Central memory CD4-positive, alpha-beta T cell (primary cell): ENCODE measurements at places on chromosomes 2 and 18.

DNA sequence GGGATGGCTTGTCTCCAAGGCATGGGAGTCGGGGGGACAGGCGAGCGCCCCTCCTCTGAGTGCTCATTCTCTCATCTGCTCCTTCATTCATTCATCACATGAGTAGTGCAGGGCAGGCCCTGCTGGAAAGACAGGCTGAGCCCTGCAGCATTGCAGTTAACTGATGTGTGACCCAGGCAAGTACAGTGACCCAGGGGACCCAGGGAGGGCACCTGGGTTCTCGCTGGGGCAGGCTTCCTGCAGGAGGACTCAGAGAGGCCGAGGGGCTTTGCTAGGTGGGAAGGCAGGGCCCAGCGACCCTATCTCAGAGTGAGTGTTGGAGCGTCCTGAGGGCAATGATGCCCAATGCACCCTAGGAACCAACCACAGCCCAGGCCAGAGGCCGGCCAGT is 30.6 kb downstream of the HJURP start:
- DNase-seq = no peak

GRCh38 chr2:113183703-113184102 is 9.9 kb downstream of the PSD4 start:
- DNase-seq = no peak

DNA sequence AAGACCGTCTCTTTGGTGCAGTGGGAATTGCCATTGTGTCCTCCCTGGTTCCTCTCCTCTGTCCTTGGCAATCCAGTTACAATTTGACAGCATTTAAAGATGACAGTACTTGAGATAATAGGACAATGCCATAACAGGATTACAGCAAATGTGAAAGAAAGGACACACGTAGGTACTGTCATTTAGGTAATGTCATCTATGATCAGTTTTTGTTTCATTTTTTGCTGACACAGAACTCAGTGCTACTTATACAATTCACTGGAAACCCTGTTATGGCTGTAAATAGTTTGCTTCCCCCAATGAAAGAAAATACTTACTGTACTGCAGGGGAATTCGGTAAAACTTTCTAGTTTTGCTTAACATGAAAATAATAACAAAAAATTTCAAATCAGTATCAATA is 65.2 kb downstream of the BCL11A start:
- DNase-seq = no peak

DNA sequence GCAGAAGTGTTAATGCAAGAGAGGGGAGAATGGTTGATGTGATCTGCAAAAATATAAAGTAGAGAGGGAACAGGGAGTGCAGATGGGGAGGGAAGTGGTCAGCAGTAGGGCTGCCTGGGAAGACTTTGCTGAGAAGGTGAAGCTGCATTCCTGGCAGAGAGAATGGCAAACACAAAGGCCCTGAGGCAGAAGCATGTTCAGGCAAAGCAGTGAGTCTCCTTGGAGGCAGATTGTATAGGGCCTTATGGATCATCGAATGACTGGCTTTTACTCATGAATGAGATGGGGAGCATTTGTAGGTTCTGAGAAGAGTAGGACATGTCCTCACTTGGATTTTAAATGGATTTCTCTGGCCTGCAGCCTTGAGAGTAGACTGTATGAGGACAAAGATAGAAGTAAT is 9.5 kb downstream of the ITGA6 start:
- no peak for DNase-seq

- DNase-seq = peak; percentile 2
Measured at GRCh38 chr2:110157153-110157793, 41.7 kb upstream of the MALL start.

DNA sequence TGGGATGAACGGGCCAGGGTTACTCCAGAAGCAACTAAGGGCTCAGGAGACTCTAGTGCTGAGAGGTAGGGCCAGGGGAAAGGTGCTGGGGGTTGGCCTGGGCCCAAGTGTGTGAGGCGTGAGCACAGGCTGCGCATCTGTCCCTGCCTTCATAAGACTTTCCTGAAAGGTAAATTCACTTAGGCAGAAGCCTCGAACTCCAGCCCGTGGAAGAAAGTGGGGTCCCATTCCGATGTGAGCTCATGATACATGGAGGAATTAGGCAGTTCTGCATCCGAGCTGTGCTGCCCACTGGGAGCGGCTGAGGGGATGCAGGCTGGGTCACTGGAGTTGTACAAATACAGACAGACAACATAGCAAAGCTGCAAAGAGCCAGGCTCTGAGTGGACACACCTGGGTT is 16.2 kb downstream of the PARD6G start:
- DNase-seq = no peak

- no peak for DNase-seq
Measured at GRCh38 chr2:168518555-168519066, 62.5 kb downstream of the CERS6 start.

DNA sequence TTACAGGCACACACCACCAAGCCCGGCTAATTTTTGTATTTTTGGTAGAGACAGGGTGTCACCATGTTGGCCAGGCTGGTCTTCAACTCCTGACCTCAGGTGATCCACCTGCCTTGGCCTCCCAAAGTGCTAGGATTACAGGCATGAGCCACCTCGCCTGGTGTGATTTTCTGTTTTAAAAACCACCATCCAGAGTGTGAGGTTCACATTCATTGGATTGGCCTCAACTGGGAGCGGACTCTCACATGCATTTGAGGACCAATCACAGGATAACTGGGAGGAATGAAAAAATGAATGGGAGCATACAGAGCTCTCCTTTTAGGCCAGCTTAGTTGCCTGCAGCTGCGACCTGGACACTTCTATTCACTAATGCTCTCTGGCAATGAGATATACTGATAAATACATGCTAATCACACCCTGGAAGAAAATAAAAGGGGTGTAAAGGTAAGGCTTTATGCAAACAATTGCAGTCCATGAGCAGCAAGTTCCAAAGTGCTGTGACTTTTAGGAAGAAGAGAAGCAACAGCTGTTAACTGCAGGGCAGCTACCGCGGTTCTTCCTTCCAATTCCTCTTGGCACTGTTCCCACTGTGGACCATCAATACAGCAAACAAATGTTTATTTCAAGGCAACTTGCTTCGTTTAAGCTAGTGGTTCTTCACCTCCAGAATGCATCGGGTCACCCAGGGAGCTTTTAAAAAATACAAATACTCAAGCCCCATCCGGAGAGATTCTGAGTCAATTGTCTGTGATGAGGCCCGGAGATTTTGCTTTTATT is 49.5 kb upstream of the FZD5 start:
- no peak for DNase-seq

- DNase-seq = no peak
Measured at GRCh38 chr2:74544634-74545033, 9.1 kb downstream of the LOXL3 start.
